Fibroblast of skin of right quadriceps (primary cell): ENCODE measurements at places on chromosomes 1 and 21.
A peak's percentile ranks its signal among the peaks of the same experiment; 100 is the strongest.

- no peak for DNase-seq
Measured at GRCh38 chr1:160767395-160768294, 28.3 kb upstream of the LY9 start.

GRCh38 chr1:203702130-203702577, 62.8 kb upstream of the LAX1 start:
- DNase-seq: peak; percentile 53

GRCh38 chr1:229900220-229900619, 166.8 kb upstream of the GALNT2 start:
- DNase-seq: no peak

- DNase-seq: no peak
Measured at GRCh38 chr1:209370241-209370995, 213.1 kb upstream of the CAMK1G start.

- DNase-seq: no peak
Measured at GRCh38 chr21:40433538-40433937, 413.4 kb downstream of the DSCAM start.

DNA sequence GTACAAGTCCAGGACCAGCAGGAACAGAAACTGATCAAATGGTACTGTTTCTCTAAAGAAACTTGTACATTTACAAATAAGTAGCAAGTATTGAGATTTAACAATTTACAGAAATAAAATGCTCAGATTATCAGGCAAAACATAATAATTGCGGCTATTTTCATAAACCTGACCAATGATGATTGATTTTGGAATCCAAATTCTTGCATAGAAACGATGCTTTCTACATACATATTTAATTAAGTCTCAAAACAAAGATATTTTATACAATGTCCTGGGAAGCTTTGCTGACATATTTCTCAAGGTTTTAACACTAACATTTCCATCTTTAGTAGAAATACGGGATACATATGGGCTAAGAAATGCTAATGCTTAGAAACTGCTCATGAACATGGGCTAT, 157.1 kb downstream of the VAV3 start:
- no peak for DNase-seq

DNA sequence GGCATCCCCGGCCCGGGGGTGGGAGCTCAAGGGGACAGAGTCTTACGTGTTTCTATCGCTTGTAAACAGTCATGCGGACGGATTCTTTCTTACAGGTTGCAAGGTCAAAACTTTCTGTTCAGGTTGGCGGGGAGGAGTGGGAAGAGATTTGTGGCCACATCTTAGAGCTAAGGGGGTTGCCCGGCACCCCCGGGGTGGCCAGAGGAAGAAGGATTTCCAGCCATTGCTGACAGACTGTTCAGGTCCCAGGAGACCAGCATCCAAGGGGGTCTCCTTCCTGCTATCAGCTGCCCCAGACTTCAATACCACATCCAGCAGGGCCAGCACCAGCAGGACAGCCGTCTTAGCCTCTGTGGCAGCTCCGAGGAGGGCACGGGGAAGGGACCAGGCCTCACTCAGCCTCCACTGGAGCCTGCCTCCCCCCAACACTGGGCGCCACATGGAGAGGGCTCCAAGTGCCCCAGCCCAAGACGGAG, 52.0 kb downstream of the KIF21B start:
- no peak for DNase-seq

- DNase-seq: peak; percentile 94
Measured at GRCh38 chr1:240337781-240338180, 246.1 kb downstream of the FMN2 start.

DNA sequence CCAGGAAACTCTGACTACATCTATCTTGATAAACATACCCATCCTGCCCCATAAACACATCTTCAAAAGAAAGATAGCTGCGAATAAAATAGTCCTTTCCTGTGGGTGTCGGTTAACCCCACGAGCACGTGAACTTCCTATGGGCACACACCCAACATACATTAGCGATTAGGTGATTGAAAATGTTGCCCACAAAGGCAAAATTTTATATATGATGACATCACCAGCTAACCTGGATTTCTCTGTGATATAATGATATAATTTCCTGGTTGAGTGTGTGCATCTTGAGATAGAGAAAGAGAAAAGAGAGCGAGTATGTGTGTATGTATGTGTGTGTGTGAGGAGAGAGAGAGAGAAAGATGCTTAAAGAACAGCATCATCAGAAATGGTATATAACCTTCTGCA, 296.1 kb downstream of the PTPRC start:
- no peak for DNase-seq

DNA sequence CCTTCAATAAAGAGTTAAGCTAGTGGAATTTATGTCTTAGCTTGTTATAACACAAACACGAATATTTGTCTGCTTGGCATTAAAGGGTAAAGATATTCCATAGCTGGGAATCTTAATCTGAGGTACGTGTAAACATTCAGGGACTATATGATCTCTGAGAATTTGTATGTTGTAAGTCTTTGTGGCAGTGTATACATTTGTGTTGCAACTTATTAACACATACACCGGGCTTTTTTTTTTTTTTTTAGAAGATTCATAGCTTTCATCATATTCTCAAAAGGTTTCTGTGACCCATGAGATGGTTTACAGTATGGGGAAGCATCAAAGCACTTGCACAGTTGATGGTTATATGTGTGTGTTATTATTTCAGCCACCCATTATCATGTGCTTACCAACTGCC, 3.0 kb downstream of the GGPS1 start:
- no peak for DNase-seq

GRCh38 chr1:27872059-27872801, at the start of gene THEMIS2:
Gene THEMIS2 (plus strand): TSS chr1:27872544. CDS start chr1:27872572, 28 bp downstream.
- DNase-seq: peak; percentile 36

GRCh38 chr1:23897083-23897482, 16.1 kb downstream of the CNR2 start:
- DNase-seq: no peak

DNA sequence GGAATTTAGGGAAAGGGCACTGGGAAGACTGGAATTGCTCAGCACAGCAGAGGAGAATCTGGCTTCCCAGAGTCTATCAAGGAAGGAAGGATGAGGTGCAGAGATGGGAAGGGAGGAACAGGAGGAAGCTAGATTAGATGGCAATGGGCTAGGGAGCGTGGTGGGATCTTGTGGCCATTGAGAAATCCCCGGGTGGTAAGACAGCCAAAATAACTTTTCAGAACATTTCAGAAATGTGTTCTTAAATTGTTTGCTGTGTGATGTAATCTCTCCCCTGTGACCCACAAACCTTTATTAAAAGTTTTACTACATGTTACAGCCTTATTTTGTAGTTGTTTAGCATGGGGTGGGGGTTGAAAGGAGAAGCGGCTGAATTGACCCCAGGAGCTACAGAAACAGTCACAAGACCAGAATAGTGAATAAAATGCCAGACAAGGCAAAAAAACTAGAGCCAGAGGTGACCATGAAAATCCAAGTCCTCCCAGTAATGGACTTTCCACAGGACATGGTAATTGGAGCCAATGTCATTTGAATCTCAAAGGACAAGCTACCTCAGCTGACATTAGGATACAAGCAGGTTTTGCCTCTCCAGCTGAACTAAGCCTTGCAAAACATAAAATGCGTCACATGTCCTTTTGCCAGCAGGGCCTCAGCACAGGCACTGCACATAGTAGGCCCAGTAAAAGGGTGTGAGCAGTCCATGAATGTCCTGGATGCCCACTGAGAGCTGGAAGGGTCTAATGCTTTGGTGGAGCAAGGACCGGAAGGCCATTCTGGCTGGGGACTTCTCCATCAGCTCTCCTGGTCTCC, 980 bp upstream of the AHCYL1 start:
- peak; percentile 40 for DNase-seq

- DNase-seq: peak; percentile 19
Measured at GRCh38 chr1:110102081-110102480, 10.2 kb upstream of the UBL4B start.
